Suprapubic skin (tissue), 4 donors: ENCODE measurements at places on chromosomes 1 and 21.

DNA sequence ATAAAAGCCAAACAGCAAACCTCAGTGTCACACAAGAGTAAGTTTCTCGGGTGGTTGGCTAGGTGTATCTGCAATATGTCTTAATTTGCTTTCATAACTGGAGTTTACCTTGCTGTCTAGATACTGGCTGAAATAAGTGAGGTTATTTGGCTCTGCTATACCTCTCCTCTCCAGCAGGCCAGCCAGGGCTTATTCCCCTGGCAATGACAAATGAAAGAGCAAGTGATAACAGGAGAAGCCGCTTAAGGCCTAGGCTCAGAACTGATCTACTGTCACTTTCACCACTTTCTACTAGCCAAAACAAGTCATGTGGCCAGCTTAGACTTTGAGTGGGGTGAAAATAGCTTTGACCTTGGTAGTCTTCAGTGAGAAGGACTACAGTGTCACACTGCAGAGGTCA, 4.8 kb upstream of the RPE65 start:
- no peak for DNase-seq

DNA sequence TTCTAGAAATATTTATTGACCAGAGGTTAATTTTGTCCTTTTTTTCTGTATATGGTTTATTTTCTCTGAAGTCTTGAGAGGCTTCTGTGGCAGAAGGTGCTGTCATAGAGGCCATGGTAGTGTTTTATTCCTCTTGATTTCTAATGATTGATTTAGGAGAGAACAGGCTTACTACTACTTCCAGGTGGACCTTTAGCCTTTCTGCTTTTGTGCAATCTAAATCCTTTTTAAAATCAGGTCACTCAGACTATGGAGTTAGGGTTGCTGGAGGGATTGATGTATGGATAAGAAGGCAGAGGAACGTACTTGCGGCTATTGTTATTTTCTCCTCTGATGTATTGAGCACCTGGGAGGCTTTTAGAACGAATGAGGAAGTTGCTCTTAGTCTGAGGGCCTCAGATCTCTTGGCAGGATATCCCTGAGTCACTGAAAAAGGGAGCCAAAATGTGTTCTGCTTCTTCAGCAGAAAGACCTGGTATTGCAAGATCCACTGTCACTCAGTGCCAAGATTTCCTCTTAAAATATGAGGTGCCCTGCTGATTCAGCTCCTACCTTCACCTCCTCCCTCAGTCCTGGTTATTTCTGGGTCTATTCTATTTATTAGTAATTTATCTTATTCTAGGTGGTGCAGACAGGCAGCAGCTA, 277.4 kb downstream of the ZNF648 start:
- DNase-seq: no peak

GRCh38 chr1:6350416-6351088, 43.0 kb downstream of the ACOT7 start:
- DNase-seq: no peak

- DNase-seq: no peak
Observed at GRCh38 chr1:19412654-19413053, 72.7 kb downstream of the CAPZB start.

DNA sequence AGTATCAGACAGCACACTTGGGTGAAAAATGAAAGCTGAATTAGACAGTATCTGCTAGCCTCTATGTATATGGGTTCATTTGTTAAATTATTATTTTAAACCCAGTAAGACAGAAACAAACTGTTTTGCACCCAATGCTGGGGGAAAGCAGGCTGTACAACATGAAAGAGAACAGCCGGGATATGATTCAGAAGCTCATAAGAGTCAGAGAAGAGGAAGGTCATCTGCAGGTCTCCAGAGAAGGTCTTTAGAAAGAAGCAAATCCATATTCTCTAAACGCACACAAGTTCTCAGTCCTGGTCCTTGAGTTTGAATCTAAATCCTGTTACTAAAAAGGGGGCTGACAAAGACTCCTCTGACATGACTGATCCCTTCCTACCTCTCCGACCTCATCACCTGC, 155.1 kb downstream of the SIPA1L2 start:
- DNase-seq: no peak

DNA sequence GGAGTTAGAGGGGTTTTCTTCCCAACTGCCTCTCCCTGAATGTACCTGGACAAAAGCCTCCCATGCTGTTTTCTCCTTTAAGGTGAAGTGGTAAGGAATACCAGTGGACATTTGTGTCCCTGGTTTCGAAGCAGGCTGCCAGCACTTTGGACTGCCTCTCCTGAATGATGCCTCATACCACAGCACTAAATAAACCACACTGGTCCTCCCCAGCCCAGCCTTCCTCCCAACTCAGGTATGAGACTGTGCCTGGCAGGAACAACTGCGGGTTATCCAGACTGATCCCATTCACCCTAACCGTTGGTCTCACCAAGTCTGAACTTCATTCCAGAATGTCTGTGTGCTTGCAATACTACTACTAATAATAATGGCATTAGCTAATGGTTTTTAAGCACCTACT, 9.3 kb downstream of the COQ8A start:
- DNase-seq: no peak
